ENCODE measurements at places on chromosomes 2 and 18.

DNA sequence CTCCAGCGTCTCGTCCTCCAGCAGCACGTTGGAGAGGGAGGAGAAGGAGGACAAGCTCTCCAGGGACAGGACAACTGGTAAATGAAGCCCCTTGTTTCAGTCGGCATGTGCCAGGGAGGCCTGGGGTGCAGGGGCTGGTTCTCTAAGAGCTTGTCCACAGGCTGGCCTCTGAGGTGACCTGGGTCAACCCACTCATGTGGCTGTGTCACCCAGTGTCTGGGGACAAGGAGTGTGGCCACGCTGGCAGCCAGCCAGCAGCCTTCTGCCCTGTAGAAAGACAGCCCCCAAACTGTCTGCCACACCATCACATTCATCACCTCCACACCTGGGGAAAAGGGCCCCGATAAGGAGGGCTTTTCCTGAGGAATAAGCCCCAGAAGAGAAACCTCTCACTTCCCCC is 119.5 kb downstream of the TPGS2 start:
- no peak for DNase-seq

- DNase-seq: no peak
Observed at GRCh38 chr18:74945774-74946545, 263.0 kb downstream of the PTGR3 start.

DNA sequence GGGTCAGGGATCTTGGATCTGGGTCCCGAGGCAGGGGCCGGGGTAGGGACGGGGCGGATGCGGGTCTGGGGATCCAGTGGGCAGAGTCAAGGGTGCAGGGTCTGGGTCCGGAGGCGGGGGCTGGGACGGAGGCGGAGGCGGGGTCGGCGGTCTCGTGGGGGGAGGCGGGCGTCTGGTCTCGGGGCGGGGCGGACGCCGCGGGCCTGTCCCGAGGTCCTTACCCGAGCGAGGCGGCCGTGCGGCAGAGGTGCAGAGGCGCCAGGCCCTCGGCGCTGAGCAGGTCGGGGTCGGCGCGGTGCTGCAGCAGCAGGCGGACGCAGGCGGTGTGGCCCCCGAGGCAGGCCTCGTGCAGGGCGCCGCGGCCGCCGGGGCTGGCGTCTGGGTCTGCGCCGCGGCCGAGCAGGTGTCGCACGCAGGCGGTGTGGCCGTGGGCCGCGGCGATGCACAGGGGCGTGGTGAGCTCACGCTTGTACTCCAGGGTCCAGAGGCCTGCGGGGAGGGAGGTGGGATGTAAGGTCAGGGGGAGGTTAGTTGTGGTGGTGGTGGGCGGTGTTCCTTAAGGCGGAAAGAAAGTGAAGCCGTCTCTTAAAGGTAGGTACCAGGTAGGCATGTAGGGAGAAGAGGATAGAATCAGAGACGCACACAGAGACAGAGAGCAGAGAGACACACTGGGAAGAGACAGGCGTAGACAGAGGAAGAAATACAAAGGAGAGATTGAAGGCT is 26.6 kb downstream of the ASB18 start:
- no peak for DNase-seq

DNA sequence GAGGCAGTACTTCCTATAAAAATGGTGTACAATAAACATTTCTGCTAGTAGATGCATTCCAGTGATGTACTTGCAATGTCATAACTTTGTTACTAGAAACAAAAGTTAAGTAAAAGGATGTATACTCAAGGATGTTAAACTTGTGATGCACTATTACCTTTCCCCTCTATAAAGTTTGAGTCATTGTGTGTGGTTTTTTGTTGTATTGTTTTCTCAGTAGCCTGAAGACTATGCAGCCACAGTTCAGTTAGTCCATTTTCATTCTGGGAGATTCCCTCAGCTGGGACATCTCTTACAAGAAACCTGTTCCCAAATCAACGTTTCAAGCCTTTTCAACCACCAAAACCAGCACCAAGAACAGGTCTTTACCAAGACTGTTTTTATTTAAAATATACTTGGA is 5.6 kb downstream of the ATP5MC3 start:
- DNase-seq: no peak

GRCh38 chr2:55228226-55228563 is 3.9 kb downstream of the CLHC1 start:
- DNase-seq: no peak

DNA sequence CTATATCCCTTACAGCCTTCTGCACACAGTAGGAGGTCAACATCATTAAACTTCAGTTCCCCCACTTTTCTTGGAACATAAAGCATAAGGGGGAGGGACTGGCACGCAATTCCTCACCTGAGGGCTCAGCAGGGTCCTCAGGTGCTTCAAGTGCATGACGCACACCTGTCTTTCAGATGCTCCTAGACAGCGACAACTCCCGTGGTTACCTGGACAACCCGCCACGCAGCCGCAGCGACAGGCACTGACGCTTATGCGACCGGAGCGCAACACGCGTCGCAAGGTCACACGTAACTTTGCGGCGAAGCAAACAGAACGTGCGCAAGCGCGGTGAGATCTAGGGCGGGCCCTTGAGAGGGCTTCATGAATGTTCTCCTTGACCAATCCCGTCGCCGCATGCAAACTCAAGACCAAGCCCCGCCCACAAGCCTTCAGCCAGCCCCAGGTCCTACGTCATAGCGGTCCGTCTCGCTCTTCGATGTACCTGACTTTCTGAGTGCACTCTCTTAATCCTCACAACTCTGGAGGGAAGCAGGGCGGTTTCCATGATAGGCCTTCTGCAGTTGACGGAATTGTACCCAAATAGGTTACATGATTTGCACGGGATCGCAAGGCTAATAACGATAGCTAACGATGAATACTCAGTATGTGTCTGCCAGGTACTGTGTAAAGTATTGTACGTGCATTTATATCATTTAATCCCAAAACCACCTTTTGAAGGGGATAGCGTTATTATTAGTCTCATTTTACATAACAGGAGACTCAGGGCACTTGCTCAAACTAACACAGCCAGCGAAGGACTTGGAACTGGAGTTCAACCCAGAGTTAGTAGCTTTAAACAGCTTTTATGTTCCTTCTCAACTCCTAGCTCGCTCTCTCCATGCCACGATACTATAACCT is at the start of gene IFT172:
Gene IFT172, minus strand, starts transcription at position 246 of the 900 bp plus-strand sequence. Its CDS starts 90 bp downstream, at position 156.
- peak; percentile 98 for DNase-seq

DNA sequence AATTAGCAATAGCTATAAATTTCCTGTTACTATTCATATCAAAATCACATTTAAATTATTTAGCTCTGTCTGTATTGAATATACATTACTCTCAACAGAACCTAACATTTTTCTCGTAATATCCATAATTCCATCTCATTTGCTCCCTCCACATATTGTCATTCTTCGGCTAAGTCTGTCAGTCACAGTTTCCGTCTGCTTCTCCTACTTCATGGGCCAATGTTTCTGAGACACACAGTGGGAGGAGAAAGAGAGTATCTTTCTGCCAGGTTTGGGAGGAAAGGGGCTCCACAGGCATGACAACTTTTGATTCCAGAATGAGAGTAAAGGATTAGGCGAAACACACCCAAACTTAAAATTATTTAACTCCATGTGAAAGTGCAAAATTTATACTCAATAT is 273.1 kb upstream of the SMIM21 start:
- DNase-seq: no peak

- DNase-seq: peak; percentile 79
Observed at GRCh38 chr2:191555092-191555742, 122.7 kb upstream of the NABP1 start.

- no peak for DNase-seq
Observed at GRCh38 chr18:56615738-56616520, 22.5 kb downstream of the TXNL1 start.

DNA sequence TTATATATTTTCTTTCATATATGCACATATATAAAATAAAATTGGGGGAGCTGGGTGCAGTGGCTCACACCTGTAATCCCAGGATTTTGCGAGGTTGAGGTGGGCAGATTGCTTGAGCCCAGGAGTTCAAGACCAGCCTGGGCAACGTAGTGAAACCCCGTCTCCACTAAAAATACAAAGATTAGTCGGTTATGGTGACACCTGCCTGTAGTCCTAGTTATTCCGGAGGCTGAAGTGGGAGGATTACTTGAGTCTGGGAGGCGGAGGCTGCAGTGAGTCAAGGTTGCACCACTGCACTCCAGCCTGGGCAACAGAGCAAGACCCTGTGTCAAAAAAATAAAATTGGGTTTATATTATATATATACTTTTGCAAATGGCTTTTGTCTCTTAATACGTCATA is 39.6 kb upstream of the TFCP2L1 start:
- no peak for DNase-seq

DNA sequence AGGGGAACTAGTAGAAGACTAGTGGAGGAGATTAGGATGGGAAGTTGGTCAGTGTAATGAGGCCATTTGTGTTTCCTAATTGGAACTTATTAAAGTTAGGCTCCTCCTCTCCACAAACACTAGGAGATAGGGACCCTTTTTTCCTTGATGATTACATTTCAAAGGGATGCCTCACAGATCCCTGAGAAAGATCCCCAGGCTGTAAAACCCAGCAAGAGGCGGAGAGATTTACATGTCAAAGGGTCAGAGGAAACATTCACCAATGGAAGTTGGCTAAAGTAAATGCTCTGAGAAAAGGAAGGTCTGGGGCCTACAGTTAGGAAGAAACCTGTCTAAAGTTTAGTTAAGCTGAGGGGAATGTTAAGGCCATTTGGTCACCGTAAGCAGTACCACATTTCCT is 1.4 kb upstream of the CCDC85A start:
- DNase-seq: no peak

- no peak for DNase-seq
Observed at GRCh38 chr2:147388217-147388616, 456.6 kb upstream of the ACVR2A start.

DNA sequence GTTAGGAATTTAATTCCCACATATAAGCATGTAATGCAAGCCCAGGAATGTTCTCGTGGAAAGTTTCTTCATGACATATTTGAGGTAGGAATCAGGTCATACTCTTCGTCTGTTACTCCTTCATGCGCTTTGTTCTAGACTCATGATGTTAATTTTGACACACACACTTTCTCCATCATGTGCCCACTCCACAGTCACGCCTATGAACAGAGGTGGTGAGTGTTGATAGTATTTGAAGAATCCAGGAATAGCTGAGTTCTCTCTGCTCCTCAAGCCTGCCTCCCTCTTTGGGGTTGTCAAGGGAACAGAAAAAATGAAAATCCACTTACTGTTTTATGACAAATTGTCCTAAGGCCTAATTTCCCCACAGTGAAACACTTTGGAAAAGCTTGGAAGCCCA is 117.3 kb upstream of the SERPINE2 start:
- DNase-seq: no peak

DNA sequence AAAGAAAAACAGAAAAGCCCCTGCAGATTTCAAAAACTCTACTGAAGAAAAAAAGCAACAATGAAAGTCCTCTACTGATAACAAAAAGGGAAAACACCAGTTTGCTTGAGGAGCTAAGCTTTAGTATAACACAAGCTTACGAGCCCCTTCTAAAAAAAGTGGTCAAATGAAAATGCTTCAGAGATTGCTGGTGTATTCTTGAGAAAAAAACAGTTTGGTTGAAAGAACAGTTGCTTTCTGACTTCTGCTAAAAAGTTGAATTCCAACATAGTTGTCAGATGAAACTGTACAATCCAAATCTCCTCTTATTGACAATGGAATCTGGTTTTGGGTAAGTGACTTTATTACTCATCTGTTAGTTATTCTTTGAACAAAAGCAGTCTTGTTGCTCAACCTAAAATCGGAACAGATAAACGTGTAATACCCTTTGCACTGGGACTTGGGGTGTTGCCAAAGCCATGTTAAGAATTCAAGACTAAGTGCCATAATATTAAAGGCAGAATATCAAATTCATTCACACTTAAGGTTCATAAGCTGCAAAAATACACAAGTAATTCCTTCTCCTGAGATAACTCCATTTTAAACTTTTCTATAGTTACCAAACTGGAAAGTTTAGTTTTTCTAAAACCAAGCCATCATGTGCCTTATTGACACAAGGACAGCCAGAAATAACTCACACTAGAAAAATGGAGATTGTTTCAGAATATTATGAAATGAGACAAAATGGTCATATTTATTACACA is 45.3 kb upstream of the SPAG16 start:
- DNase-seq: no peak

Data from activated T-cell treated with anti-CD3 and anti-CD28 coated beads, Interleukin-2, amount 50 U/mL, for 1 hour (primary cell).